Memory B cell (primary cell): ENCODE measurements at places on chromosomes 7 and 10.

GRCh38 chr7:34269084-34269483 lies 363.7 kb downstream of the BMPER start:
- no peak for DNase-seq

- no peak for DNase-seq
Measured at GRCh38 chr10:8628351-8628750, 573.9 kb downstream of the GATA3 start.

GRCh38 chr7:69334701-69335100 lies 263.6 kb upstream of the AUTS2 start:
- no peak for DNase-seq

GRCh38 chr7:80410081-80410480 lies 101.8 kb downstream of the GNAT3 start:
- DNase-seq: no peak

GRCh38 chr10:100518761-100519241 lies 860 bp downstream of the SEC31B start:
- peak; percentile 43 for DNase-seq

DNA sequence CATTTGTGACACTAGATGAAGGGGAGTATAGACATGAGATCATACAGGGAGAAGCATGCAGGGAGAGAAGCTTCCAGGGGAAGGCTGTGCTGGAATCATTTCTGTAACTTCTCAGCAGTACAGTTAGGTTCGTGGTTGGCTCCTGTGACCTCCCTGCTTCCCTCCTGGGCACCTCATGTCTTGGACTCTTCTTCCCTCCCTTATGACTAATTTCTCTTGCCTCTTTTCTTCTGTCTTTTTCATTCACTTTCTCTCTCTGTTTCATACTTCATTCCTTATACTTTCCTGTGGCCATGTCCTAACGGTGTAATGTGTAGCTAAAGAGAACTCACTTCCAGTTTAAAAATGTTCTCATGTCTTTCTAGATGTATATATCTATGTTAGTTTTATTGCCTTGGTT lies 19.1 kb upstream of the HKDC1 start:
- DNase-seq: no peak

DNA sequence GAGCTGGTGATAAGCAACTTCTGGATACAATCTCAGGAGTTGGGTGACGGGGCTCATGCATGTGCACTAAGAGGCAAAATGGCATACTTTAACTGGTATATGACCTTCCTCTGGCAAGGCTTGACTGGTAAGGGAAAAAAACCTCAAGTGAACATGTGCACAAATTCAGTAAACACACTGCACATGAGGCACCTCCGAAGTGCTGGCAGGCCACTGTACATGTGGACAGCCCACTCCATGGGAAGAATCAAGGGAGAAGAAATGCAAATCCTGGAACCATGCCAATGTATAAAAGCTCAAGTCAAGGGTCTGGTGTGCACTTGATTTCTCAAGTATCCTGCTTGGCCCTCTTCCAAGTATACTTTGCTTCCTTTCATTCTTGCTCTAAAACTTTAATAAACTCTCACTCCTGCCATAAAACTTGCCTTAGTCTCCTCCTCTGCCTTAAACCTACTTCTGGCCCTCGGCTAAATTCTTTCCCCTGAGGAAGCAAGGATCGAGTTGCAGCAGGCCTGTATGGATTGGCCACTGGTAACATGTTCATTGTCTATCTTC lies 167.2 kb downstream of the RAMP3 start:
- DNase-seq: no peak

GRCh38 chr7:12066521-12066920 lies 144.6 kb upstream of the TMEM106B start:
- no peak for DNase-seq

GRCh38 chr10:96420228-96421009 lies 61.6 kb upstream of the OPALIN start:
- DNase-seq: no peak

DNA sequence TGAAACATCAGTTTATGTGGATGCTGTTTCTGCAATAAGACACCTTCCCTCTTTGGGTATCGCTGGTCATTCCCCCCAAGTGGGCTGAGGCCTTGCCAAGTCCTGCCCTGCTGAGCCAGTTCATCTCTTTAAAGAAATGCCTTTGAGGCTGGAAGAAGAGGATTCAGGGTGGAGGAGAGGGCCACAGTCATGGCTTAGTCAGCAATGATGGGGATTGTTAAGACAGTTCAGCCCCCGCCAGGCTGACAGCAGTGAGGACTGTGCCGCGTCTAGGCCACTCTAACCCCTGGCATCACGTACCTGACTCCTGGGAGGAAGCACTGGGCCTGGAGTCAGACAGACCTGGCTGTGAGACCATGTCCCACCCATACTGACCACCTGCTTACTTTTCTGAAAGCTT lies 48.3 kb downstream of the PNLIPRP2 start:
- DNase-seq: no peak

- DNase-seq: no peak
Measured at GRCh38 chr7:97480772-97481390, 251.0 kb upstream of the TAC1 start.

DNA sequence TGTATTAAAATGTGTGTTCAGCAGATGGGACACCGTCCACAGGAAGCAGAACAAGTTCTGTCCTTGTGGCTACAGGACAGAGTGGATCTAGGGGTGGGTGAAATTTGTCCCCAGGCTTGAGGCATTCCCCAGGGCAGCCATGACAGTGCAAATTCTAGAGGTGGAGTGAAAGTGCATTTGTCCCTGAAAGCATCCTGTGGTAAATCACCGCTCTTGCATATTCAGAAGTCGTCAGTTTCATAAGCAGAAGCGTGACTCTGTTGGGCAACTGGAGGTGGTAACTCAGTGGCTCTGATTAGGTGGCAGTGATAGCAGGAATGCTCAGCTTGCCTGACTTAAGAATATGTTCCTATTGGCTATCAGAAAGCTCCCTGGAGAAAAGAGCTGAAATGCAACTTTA lies 96.6 kb downstream of the SNX10 start:
- DNase-seq: no peak

DNA sequence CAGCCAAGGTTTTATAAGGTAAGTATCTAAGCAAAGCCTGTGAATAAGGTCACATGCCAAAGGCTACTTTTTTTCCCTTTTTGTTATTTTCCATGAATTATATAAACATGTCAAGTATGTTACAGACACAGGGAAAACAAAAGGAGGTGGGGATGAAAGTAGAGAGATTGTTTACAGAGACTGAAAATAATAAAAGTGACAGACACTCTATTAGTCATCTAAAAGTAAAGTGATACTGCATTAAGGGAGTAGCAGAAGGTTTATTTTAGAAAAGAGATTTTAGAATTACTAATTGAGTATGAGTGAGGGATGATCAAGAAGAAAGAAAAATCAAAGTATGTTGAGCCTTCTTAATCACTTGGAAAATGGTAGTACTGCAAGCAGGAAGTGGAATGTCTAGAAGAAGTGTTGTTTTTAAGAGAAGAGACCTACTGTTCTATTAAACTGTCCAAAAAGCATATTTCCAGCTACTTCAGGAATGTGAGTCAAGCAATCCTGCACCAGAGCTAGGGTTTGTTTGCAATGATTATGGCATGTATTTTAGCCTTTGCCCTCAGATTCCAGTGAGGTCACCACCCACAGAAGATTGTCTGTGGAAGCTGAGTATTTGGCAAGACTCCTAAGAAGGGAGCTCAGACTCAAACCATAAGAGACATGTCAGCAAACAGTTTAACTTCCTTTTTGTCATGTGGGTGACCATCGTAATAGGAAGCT lies 177.9 kb upstream of the PLXDC2 start:
- DNase-seq: no peak

- no peak for DNase-seq
Measured at GRCh38 chr10:21626457-21627161, 92.6 kb downstream of the MLLT10 start.

- DNase-seq: no peak
Measured at GRCh38 chr10:78508955-78509748, 475.5 kb downstream of the RPS24 start.

GRCh38 chr7:46651561-46652088 lies 730.6 kb upstream of the IGFBP3 start:
- DNase-seq: no peak

GRCh38 chr7:151381348-151382078 lies 28.3 kb downstream of the WDR86 start:
- peak; percentile 75 for DNase-seq

GRCh38 chr7:30200591-30200990 lies 65.8 kb downstream of the MTURN start:
- no peak for DNase-seq

- no peak for DNase-seq
Measured at GRCh38 chr10:113475381-113475807, 77.5 kb upstream of the HABP2 start.

DNA sequence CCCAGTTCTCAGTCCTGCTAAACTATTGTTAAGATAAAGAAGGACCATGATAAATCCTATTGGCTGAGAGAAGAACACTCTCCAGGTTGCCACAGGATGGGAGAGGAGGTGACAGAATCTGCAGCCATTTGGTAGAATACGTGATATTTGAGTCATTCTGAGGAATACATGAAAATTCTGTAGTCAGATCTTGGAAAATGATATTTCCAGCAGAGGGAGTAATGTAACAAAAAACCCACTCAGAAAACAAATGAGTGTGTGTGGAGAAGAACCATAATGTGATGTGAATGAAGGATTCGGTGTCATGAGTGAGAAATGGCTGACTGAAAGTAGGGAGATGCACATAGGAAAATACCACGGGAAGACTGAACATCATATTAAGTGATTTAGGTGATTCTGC lies 128.5 kb upstream of the PFKP start:
- DNase-seq: no peak

- DNase-seq: peak; percentile 70
Measured at GRCh38 chr10:133357285-133358161, at the start of gene FUOM. FUOM (minus strand) TSS chr10:133358019; CDS start chr10:133358007, 12 bp downstream.

DNA sequence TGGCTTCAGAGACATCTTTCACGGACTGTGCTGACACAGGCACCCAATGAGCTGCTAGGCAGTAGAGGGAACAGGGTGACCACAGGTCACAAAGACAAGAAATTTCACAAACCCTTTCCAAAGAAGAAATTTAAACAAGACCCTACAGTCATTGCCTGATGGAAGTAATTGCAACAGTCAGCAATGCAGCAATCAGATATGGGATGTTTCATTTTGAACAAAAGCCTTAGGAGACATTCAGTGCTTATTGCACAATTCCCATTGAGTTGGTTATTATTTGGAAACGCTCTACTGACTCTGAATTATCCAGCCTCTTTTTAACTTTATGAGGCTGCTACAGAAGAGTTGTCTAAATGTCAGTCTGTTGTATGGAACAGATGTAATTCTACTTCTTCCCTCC lies 85.5 kb downstream of the ETV1 start:
- DNase-seq: no peak

DNA sequence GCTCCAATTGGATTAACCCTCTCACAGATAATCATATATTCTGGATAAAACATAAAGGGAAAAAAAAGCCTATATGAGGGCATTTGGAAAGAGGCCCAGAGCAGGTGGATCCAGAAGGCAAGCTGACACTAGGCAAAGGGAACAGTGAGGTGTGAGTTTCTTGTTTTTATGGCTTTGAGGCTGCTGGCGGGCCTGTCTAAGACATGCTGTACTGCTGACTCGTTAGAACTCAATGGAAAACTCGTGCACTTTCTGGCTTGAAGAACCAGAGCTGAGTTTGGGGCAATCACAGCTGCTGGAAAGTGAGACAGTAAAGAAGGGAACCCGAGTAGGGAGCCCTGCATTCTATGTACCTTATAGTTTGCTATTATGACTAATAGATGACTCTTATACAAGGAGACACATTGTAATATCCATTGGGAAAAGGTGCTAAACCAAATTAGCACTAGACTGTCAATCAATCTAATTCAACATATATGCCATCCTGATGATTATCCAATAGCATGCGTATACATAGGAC lies 637.1 kb downstream of the GATA3 start:
- DNase-seq: no peak

DNA sequence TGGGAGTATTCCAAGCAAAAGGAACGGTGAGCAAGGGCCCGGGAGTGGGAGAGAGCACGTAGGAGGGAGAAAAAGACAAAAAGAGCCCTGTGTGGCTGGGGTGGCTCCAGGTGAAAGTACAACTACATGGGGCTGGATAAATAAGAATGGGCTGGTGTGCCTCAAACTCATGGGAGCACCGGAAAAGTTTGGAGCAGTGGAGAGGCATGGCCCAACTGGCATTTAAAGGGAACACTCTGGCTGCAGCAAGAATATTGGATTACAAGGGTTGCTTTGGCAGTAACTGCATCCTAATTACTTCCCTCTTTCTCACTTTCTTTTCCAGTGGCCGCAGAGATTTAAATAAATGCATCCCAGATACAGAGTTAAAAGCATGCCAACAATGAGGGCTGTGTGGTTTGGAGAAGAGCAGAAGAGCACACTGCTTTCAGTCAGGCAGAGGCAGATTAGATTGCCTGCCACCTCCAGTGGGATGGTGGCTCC lies 39.1 kb upstream of the HERPUD2 start:
- DNase-seq: no peak

DNA sequence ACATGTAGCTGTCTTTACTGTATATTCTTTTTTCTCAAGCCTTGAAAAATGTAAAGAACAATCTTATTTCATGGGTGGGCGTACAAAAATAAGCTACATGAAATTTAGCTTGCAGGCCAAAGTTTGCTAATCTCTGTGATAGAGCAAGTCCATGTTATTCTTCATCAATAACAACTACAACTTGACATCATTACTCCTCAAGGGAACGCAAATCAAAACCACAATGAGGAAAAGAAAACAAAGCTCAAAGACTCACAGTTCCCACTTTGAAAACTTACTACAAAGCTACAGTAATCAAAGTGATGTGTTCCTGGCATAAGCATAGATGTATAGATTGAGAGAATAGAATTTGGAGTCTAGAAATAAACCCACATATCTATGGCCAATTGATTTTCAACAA lies 62.5 kb downstream of the GNA12 start:
- no peak for DNase-seq

DNA sequence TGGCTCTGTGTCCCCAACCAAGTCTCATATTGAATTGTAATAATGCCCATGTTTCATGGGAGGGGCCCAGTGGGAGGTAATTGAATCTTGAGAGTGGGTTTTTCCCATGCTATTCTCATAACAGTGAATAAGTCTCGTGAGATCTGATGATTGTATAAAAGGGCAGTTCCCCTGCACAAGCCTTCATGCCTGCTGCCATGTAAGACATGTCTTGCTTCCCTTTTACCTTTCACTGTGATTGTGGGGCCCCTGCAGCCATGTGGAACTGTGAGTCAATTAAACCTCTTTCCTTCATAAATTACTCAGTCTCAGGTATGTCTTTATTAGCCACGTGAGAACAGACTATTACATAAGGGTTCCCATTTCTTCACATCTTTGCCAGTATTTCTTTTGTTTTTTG lies 97.1 kb upstream of the CPXM2 start:
- DNase-seq: no peak

DNA sequence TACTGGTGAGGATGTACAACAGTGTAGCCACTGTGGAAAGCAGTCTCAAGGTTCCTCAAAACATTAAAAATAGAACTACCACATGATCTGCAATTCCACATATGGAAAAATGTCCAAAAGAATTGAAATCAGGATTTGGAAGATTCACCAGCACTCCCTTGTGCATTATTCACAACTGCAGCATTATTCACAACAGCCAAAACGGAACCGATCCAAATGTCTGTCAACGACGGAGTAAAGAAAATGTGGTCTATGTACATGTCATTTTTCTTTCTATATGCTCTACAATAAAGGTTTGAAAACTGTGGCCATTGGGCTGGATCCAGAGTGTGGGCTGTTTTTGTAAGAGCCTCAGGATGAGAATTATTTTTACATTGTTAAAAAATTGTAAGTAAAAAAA lies 1206.1 kb upstream of the CELF2 start:
- DNase-seq: no peak
